H4 (cell line): ENCODE measurements at places on chromosomes 5 and 9. TPM values are rescaled to one million over a fixed set of nuclear protein-coding genes. Genes with fewer than 3 reads are reported as not detected.
A peak's percentile ranks its signal among the peaks of the same experiment; 100 is the strongest.

- no peak for DNase-seq
These were observed 349.7 kb downstream of the ARRDC3 start for GRCh38 chr5:91033370-91033769.

DNA sequence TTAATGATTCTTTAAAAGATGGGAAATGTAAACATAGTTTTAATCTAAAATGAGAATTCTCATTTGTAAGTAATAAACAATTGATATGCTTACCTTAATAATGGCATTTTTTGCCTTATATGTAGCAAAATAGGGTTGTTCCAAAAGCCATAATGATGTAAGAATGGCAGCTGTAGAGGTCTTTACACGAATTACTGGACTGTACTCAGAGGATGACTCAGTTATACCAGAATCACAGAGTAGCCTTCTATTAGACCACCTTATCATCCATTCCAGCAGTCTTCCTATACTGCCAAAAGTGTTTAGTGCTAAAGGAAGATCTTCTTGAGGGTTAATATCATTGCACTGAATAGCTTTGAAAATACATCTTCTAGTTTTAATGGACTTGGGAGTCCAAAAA, 66.5 kb downstream of the CPLANE1 start:
- no peak for DNase-seq

DNA sequence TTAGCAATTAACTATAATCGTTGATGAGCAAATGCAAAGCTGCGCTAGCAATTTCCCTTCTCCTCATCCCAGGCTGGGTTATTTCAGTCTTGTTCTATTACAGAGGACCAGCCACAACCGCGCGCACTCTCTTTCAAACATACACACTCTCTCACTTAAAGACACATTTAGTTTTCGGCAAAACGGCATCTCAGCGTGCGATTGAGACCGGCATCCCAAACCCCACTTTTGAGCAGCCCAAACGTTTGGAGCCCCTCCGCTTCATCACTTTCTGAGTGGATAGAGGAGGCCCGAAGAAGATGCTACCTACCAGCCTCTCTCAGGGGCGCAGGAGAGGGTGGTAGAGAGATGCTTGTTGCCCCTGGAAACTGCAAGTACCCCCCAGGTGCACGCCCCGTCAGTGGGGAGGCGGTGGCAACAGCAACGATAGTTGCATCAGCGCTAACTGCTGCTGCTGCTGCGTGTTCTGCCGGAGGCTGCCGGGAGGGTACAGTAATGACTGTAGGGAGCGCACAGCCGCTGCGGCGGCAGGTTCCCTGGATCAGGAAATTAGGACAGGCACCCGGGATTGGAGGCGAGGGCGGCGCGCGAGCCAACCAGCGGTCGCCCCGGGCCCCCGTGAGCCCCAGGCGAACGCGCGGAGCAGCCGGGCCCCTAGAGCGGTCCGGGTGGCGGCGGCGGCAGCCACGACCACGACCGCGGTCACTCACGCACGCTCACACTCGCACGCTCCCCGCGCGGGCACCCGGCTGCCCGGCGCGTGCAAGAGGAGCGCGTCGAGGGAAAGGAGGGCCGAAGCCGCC, 467 bp upstream of the VLDLR start:
- peak; percentile 65 for DNase-seq

GRCh38 chr9:122206118-122207046, 22.4 kb downstream of the LHX6 start:
- peak; percentile 33 for DNase-seq

- DNase-seq: no peak
These were observed 27.2 kb upstream of the CYLC2 start for GRCh38 chr9:102967979-102968378.

DNA sequence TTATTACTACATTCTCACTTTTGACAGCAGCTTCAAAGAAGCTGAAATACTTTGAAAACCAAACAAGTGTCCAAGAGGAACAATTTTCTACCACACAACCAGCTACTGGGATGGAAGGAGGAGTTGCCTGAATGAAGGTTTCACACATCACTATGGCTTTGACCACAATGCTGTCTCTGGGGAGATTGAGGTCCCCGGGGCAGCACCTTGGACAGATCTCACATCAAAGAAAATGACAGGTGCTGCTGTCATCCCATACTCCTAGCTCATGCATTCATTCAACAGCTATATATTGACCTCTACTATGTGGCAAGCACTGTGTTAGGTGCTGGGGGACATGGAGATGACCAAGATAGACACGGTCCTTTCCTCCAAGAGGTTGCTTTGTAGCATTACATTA, 233.2 kb upstream of the RASEF start:
- DNase-seq: no peak

DNA sequence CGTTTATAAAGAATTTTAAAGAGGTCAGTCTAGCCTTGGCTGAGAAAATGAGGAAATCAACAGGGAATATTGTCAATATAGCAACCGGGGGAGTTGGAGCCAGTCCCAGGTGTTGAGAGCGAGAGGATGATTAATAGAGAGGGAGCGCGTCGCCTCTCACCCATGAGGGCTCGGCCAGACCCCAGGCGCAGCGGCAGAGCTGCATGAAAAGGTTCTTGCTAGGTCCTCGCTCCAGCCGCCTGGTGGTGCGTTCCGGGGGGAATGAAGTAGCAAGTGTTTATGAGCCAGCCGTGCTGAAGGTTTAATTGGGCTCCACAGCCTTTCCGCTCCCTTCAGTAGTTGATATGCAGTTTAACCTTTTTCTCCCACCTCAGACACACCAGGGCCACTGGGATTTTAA, 167.3 kb upstream of the IRX1 start:
- DNase-seq: no peak

- no peak for DNase-seq
These were observed 573.7 kb downstream of the GABRG2 start for GRCh38 chr5:162641142-162641813.

- DNase-seq: no peak
These were observed 27.7 kb downstream of the NSG2 start for GRCh38 chr5:174073122-174073660.

DNA sequence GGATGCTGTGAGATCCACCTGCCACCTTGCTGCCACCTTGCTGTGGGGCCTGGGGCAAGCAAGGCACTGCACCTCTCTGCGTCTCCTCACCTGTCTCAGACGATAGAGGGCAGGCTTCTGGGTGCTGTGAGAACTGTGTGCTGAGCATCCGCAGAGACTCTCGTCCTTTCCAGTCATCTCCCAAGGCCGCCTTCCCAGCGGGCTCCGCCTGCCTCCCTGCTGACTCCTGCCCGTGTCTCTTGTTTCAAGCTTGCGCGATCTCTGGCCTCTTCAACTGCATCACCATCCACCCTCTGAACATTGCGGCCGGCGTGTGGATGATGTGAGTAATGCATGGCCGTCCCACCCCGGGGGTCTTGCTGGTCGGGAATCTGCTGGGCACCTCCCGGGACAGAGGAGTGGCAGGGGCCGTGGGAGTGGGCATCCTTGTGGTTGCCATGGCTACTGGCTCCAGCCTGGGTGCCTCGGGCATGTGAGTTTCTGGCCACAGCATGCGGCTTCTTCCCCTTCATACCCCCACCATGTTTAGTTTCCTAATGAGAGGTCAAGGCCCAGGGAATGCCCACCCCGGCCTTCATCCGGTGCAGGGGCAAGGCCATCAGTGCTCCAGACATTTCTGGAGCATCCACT, 3.6 kb downstream of the CACFD1 start:
- DNase-seq: no peak

DNA sequence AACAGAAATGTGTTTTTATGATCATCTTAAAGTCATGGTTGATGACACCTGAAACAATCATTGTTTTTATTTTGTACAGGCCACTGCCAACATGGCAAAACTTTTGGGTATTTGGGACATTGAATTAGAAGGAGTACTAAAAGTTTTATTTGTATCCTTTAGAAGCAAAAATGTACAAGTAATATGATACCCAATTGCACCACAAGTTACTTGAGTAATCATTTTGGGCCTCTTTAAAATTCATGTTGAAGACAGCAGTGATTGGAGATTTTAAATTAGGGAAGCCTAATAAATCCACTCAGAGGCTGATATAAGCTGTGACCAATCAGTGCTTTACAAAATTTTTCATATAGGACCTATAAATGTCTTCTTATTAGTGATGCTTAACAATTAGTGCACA, 212.9 kb downstream of the MARCHF11 start:
- DNase-seq: no peak

- no peak for DNase-seq
These were observed 28.2 kb downstream of the MEF2C start for GRCh38 chr5:88854769-88855168.

DNA sequence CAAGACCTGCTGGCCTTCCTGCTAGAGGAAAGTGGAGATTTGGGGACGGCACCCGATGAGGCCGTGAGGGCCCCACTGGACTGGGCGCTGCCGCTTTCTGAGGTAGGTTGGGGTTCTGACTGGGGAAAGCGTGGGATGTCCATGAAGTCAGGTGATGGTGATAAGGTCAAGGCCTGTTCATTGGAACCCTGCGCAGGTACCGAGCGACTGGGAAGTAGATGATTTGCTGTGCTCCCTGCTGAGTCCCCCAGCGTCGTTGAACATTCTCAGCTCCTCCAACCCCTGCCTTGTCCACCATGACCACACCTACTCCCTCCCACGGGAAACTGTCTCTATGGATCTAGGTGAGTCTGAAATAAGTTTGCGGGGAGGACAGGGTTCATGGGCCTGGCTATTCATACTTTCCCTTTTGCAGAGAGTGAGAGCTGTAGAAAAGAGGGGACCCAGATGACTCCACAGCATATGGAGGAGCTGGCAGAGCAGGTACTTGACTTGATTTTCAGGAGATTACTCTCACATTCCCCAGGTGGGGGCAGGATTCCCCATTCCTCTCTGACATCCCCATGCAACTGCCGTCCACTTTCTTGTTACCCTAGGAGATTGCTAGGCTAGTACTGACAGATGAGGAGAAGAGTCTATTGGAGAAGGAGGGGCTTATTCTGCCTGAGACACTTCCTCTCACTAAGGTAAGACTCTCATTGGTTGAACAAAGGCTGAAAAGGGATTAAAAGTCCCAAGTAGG, 505 bp downstream of the CREB3 start:
- DNase-seq: peak; percentile 65

DNA sequence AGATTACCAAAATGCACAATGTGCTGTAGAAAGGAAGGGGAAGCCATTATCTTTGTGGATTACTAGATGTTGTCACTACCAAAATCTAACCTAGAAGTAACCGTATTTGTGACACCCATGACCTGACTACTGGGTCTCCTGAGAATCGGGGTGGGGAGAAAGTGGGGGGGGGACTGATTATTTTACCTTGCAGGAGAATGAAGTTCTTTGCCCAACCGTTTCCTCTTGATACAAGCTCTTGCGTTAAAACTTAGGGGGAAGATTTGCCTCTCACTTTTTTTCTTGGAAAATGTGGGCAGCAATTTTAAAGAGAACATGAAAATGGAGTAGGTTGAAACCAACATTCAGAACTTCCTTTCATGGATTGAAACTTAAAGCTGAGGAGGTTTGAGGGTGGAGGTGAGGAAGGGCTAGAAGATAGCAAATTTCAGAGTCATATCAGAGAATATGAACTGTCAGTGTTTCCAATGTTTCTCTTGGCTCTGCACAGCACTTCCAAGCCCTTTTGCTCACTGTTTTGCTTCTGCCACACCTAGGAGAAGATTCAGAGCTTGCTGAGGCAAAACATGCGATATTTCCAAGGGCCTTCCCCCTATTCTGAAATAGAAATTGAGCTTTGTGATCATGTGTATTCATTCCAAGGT, 280.8 kb downstream of the AOPEP start:
- no peak for DNase-seq

DNA sequence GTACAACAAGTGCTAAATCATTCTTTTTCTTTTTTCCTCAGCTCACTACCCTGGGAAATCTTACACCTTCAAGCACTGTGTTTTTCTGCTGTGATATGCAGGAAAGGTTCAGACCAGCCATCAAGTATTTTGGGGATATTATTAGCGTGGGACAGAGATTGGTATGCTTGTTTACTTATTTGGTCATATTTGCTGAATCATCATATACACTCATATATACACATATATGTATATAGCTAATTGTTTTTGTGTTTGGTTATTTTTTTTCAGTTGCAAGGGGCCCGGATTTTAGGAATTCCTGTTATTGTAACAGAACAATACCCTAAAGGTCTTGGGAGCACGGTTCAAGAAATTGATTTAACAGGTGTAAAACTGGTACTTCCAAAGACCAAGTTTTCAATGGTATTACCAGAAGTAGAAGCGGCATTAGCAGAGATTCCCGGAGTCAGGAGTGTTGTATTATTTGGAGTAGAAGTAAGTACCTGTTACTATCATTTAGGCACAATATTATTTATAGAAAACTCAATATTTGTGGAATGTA, 10.4 kb downstream of the ISOC1 start:
- no peak for DNase-seq

- DNase-seq: no peak
These were observed 505.3 kb downstream of the ARHGEF28 start for GRCh38 chr5:74131250-74131649.

- no peak for DNase-seq
These were observed 175.6 kb upstream of the COX7C start for GRCh38 chr5:86442036-86442745.

GRCh38 chr5:57805732-57806131, 323.1 kb upstream of the ACTBL2 start:
- no peak for DNase-seq

DNA sequence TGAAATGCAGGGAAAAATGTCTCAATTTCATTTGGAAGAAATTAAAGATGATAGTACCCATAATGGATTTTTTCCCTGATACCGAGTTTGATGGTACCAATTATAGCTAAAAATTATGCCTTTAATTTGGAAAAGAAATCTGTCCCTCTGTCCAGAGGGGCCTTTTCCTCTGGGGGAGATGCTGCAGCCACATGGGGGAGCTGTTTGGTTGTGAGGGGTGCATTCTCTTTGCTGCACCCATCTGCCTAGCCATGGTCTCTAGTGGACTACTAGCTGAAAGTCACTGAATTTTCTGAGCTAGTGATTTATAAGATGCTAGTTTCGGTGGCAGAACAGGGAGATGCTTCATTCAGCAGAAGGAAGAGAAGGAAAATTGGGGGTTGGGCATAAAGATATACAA, 9.6 kb downstream of the SEC61B start:
- no peak for DNase-seq

DNA sequence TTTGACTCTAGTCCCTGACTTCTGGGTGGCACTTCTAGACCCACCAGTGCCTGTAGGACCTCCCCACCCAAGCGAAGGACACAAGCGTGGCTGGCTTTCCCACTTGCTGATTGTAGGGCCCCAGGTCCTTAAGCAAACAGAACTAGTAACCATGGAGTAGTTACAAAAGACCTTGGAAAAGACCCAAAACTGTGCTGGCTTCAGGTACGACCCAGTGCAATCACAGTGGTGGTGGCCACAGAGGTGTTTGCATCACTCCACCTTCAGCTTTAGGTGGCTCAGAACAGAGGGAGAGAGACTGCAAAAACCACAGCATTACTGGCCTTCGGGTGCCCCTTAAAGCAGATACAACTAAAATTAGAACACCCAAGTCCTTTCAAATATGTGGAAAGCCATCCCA, 52.9 kb downstream of the SLCO4C1 start:
- no peak for DNase-seq

GRCh38 chr5:136332223-136333015, 32.9 kb downstream of the TRPC7 start:
- DNase-seq: no peak

KCNIP1 gene
- not detected in 2 replicates for total RNA-seq

S100Z gene
- total RNA-seq: 0.23 TPM in 1 of 2 replicates, not detected in the other

PHF24 gene
- not detected in 2 replicates for total RNA-seq

N4BP3 gene
- total RNA-seq: 0.25 and 0.39 TPM in 2 replicates

CPLANE1 gene
- 4.8 and 13.8 TPM in 2 replicates for total RNA-seq

PCDHGA8 gene
- total RNA-seq: 0.39 and 0.74 TPM in 2 replicates

HAVCR2 gene
- total RNA-seq: 0.02 TPM in 1 of 2 replicates, not detected in the other

ZBTB5 gene
- 13.6 and 14.6 TPM in 2 replicates for total RNA-seq

SREK1IP1 gene
- 6.1 and 6.8 TPM in 2 replicates for total RNA-seq

PPP3R2 gene
- total RNA-seq: not detected in 2 replicates

LPAR1 gene
- total RNA-seq: 6.8 and 11.5 TPM in 2 replicates

FYB1 gene
- total RNA-seq: 0.04 and 0.17 TPM in 2 replicates

DRD1 gene
- total RNA-seq: 0.25 and 0.29 TPM in 2 replicates

TSSK1B gene
- total RNA-seq: not detected in 2 replicates
